ENCODE measurements at places on chromosomes 12 and 14.

DNA sequence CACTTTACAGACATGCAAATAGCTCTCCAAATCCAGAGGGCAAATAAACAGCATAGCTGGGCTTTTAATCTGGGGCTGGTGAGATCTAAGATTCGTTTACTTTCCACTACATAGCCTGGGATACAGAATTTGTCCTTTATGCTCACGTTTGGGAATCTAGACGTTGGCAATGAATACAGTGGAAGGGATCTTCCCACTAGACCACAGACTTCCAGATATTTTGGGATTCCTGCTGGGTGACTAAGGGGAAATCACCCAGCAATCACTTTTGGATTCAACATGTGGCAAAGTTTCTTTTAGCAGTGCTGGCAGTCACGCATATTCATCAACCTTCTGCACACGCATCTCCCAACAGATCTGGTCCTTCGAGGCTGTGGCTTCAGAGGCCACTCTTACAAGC lies 23.5 kb downstream of the APPL2 start:
- DNase-seq = no peak

DNA sequence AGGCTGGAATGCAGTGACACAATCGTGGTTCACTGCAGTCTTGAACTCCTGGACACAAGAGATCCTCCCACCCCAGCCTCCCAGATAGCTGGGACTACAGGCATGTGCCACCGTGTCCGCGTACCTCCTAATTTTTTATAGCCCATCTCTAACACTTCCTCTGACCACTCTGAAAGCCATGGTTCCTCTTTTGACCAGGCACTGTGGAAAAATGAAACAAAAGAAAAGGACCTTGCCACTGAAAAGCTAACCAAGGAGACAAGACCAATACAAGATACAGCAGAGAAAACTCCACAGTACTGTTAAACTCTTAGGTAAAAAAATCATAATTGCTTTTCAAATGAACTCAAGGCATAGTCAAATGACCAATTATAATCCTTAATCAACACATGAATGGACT lies 233.3 kb downstream of the NEDD1 start:
- no peak for DNase-seq

GRCh38 chr14:98170575-98170974 lies 1101.4 kb downstream of the BCL11B start:
- DNase-seq = no peak

GRCh38 chr14:90061685-90062126 lies at the start of gene KCNK13:
TSS of gene KCNK13 (plus strand) at chr14:90061994. CDS start at chr14:90062206, 212 bp downstream.
- no peak for DNase-seq

GRCh38 chr14:94677747-94678146 lies 65.6 kb downstream of the SERPINA3 start:
- no peak for DNase-seq
